ENCODE measurements at places on chromosomes 13 and 19. TPM values are rescaled to one million over a fixed set of nuclear protein-coding genes. Genes with fewer than 3 reads are reported as not detected.

DNA sequence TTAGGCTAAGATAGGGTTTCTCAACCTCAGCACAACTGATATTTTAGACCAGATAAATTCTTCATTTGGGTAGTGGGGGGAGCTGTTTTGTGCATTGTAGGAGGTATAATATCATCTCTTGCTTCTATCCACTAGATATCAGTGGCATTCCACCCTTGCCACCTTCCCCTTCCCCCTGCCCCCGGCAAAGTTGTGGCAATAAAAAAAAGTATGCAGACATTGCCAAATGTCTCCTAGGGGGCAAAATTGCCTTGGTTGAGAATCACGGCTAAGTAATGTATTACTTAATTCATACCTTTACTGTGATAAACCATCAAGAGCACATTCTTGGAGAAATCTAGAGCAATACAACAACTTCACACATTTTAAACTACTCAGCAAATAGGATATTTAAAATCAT, 51.4 kb downstream of the UBL3 start:
- no peak for DNase-seq
- no peaks in the 10 kb centered on the region for H3K4me1 ChIP-seq
- H3K27me3 ChIP-seq = no peaks in the 10 kb centered on the region

GRCh38 chr19:5967994-5968430, 9.9 kb downstream of the RANBP3 start:
- H3K36me3 ChIP-seq = peaks cover 2% of the 10 kb centered on the region
- H3K27me3 ChIP-seq = no peaks in the 10 kb centered on the region
- DNase-seq = peak; percentile 66
- peak overlapping the region; percentile 36 for H3K4me3 ChIP-seq

DNA sequence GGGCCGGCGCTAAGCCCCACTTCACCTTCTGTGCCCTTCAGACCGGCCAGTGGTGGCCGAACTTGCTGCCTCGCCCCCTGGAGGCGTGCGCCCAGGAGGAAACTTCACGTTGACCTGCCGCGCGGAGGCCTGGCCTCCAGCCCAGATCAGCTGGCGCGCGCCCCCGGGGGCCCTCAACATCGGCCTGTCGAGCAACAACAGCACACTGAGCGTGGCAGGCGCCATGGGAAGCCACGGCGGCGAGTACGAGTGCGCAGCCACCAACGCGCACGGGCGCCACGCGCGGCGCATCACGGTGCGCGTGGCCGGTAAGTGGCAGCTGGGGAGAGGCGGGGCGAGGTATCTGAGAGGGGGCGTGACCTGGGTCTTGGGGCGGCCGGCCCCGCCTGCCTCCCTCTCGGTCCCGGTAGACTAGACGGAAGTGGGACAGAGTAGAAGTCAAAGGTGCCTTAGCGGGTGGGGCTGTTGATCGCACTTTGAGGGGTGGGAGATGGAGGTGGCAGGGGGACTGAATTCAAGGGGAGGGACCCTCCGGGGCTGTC, 5.6 kb downstream of the ICAM5 start:
- peaks cover 12% of the 10 kb centered on the region for H3K4me1 ChIP-seq
- peaks cover 65% of the 10 kb centered on the region for H3K27me3 ChIP-seq
- DNase-seq = no peak
- no peaks in the 10 kb centered on the region for H3K36me3 ChIP-seq

- H3K36me3 ChIP-seq = no peaks in the 10 kb centered on the region
- no peaks in the 10 kb centered on the region for H3K27me3 ChIP-seq
- H3K27ac ChIP-seq = no peak overlapping the region
- H3K4me1 ChIP-seq = no peaks in the 10 kb centered on the region
These were observed 8.2 kb upstream of the HSD17B14 start for GRCh38 chr19:48844472-48844871.

- no peak for DNase-seq
- H3K4me1 ChIP-seq = peaks cover 8% of the 10 kb centered on the region
- no peak overlapping the region for H3K27ac ChIP-seq
- no peaks in the 10 kb centered on the region for H3K27me3 ChIP-seq
These were observed 9.6 kb upstream of the SACS start for GRCh38 chr13:23443110-23443509.

DNA sequence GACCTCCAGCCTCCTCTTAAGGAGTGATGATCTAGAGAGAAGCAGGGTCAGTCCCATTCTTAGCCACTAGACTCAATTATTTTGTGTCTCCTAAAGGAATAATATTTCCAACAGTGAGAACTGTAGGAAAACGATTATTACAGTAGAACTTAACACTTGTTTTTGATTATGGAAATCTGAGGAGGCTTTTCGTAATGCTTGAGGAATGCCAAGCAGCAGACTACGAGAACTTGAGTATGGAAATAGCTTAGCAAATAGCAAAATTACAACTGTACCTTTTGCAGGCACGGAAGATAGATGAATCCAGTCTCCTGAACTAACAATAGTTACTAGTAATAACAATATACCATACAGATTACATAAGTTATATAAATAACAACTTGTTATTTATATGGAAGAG, 12.2 kb downstream of the BRD4 start:
- H3K4me1 ChIP-seq = peaks cover 36% of the 10 kb centered on the region
- H3K27ac ChIP-seq = no peak overlapping the region
- no peaks in the 10 kb centered on the region for H3K27me3 ChIP-seq
- H3K4me3 ChIP-seq = no peak overlapping the region
- no peaks in the 10 kb centered on the region for H3K36me3 ChIP-seq
- DNase-seq = no peak

DNA sequence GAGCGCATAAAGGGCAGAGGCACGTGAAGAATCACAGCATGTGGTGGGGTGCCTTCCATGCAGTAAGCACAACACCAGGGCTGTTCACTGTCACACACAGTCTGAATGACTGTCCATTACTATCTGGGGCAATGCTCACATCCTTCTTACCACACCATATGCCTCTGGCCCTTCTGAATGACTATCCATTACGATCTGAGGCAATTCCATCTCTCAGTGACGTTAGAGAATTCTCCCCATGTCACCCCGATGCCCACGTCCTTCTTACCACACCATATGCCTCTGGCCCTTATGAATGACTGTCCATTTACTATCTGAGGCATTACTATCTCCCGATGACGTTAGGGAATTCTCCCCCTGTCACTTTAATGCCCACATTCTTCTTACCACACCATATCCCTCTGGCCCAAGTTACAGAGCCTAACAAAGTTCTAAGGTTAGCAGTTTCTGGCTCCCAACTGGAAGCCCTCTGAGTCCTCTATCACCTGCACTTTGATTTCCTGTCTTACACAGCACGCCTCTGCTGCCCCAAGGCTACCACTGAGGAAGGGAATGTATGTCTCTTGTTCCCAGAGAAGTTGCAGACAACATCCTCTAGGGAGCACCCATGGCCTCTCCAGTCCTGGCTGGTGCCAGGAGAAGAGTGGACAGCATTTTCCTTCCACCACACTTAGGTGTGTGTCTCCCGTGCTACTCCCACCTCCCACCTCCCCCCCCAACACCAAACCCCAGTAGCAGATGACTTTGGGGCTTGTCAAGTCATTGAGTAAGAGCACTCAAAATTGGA, 154.8 kb downstream of the COG6 start:
- no peak overlapping the region for H3K4me3 ChIP-seq
- H3K27ac ChIP-seq = no peak overlapping the region
- no peaks in the 10 kb centered on the region for H3K36me3 ChIP-seq
- no peak for DNase-seq

- H3K36me3 ChIP-seq = no peaks in the 10 kb centered on the region
- H3K4me1 ChIP-seq = peaks cover 8% of the 10 kb centered on the region
- no peak overlapping the region for H3K27ac ChIP-seq
- peak; percentile 66 for DNase-seq
- no peaks in the 10 kb centered on the region for H3K27me3 ChIP-seq
These were observed 7.7 kb upstream of the CXCL17 start for GRCh38 chr19:42450314-42450934.

DNA sequence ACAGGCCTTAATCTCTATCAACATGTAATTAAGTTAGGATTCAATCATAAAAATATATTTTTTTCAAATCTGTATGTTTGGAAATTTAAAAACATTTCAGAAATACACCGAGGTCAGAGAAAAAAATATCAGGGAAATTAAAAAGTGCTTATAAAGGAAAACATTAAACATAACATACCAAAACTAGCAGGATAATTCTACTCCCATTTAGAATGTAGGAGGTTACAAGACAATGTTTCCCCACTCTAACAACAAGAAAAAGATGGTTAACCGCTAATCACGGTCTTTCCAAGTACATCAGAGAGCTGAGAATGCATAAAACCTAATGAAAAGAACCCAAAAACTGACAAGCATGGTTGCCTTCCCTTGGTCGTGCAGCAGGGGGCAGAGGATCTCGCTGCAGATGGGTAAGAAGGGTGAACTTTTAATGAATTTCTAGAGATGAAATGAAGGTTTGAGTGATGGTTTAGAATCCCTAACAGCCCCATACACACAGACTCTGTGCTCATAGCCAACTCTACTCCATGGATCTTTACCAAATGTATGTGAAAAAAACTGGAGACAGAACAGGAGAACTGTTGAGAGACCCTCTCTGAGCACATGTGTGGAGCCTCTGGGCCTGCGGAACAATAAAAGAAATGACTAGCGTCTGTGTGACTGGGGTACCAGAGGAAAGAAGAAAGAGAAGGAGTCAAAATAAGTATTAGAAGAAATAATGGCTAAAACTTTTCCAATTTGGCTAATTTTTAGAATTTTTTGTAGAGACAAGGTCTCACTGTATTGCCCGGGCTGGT, 51.3 kb upstream of the LSM14A start:
- no peaks in the 10 kb centered on the region for H3K36me3 ChIP-seq
- H3K4me1 ChIP-seq = no peaks in the 10 kb centered on the region
- H3K4me3 ChIP-seq = no peak overlapping the region
- H3K27ac ChIP-seq = no peak overlapping the region

DNA sequence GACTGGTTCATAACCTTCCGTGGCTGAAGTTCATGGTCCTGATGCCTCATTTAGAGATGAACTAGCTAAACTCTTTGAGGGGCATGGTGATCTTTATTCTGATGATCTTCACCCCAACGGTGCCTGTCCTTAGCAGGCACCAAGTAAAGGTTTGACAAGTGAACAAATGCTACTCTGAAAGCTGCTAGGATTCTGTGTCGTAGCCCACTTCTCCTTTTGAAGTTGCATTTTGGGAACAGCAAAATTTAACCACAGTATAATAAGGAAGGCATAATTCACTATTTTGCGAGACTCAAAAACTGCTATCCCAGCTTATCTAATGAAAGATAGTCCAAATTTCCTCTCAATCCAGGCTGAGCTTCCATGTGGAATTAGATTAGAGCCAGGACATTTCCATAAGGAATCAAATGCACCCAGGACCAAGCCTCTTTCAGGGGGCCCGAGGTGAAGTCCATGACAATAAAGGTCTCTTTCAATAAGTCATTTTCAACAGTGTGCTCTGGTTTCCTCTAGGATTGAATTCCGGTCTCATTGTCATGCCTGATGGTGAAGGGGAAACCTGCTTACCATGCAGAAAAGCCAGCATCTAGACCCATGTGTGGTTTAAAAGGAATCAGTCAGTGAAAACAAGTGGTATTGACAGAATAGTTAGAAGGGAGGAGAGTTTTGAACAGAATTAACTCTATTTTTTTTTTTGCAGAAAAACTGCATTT, 23.1 kb downstream of the SIAH3 start:
- H3K4me1 ChIP-seq = peaks cover 2% of the 10 kb centered on the region
- H3K27me3 ChIP-seq = no peaks in the 10 kb centered on the region
- no peaks in the 10 kb centered on the region for H3K36me3 ChIP-seq
- H3K27ac ChIP-seq = no peak overlapping the region
- no peak overlapping the region for H3K4me3 ChIP-seq

DNA sequence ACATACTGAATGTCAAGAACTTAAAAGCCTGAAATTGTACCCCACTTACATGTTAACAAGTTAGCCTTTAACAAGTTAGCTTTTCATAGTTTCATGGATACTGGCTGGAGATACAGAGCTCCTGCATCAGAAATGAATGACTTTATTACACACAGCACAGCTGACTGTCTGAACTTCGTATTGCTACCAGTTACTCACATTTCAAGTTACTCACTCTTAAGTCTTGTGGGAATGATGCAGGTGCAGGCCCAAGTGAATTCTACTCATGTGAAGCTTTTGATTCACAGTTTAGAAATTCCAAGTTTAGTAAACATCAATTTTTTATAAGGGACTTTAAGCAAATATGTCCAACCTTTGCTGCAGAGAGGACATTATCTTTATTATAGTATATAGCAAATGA, 762.2 kb upstream of the PRR20A start:
- H3K4me3 ChIP-seq = no peak overlapping the region
- H3K27ac ChIP-seq = no peak overlapping the region
- H3K36me3 ChIP-seq = no peaks in the 10 kb centered on the region
- H3K27me3 ChIP-seq = no peaks in the 10 kb centered on the region
- DNase-seq = no peak

DNA sequence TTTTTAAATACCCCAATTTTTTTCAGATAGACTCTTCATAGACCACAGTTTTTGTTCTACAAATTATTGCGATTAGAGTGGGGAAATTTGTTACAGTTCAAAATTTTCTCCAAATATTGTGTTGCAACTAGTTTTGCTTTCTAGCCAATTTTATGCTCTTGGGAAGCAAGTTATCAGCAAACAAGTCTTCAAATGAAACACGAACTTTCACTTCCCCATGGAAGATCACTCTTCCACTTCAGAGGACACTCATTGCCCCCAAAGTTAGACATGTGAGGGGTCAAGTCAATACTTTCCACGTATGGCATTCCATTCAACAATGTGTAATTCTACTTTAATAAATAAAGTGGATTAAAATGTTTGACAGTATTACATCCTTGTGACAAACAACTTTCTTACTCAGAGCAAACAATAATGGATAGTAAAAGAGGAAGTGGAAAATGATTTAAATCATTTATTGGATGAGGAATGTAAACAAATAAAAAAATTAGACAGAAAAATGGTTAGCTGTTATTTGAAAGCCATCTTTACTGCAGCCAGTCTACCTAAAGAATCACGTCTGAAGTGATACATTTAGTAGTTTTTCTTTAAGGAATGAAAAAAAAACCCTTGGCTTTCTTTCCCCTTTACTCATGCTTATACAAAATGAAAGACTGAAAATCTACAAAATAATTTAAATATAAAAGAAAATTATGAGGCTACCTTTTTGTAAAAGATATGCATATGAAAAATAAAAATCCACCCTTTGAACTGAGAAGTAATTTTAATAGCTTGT, 41.2 kb upstream of the TNFSF11 start:
- no peak for DNase-seq
- H3K27ac ChIP-seq = no peak overlapping the region
- H3K4me1 ChIP-seq = no peaks in the 10 kb centered on the region
- no peaks in the 10 kb centered on the region for H3K36me3 ChIP-seq

DNA sequence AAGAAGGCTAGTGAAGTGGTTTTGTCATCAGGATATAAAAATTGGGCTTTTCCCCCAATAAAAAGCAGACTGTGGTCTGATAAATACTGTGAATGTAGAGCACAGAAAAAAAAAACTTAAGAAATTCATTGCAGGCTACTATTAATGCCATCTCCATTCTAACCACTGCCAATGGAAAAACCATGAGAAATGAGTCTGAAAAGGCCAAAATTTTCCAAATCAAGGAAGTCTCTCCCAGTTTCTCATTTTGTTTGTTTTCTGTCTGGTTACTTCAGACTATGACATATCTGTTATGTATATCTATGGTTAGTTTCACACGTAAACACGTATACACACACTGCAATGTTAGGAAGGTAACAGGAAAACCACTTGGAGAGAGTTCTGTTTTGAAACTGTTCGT, 193.6 kb upstream of the TSC22D1 start:
- no peak for DNase-seq
- H3K36me3 ChIP-seq = no peaks in the 10 kb centered on the region
- no peaks in the 10 kb centered on the region for H3K27me3 ChIP-seq
- no peak overlapping the region for H3K4me3 ChIP-seq

Gene PSG1
- polyA plus RNA-seq = 0.27 TPM

Gene CEACAM20
- not detected for polyA plus RNA-seq

Gene VSTM2B
- not detected for polyA plus RNA-seq

Gene CD37
- polyA plus RNA-seq = not detected

Gene STRN4
- polyA plus RNA-seq = 57.0 TPM

Gene SBNO2
- 13.1 TPM for polyA plus RNA-seq
